ENCODE measurements at places on chromosomes 4 and X. TPM values are rescaled to one million over a fixed set of nuclear protein-coding genes. Genes with fewer than 3 reads are reported as not detected.

- DNase-seq = no peak
Observed at GRCh38 chr4:7336067-7336569, 98.6 kb downstream of the PSAPL1 start.

GRCh38 chrX:14616301-14616700 lies 87.0 kb downstream of the GLRA2 start:
- DNase-seq = no peak

DNA sequence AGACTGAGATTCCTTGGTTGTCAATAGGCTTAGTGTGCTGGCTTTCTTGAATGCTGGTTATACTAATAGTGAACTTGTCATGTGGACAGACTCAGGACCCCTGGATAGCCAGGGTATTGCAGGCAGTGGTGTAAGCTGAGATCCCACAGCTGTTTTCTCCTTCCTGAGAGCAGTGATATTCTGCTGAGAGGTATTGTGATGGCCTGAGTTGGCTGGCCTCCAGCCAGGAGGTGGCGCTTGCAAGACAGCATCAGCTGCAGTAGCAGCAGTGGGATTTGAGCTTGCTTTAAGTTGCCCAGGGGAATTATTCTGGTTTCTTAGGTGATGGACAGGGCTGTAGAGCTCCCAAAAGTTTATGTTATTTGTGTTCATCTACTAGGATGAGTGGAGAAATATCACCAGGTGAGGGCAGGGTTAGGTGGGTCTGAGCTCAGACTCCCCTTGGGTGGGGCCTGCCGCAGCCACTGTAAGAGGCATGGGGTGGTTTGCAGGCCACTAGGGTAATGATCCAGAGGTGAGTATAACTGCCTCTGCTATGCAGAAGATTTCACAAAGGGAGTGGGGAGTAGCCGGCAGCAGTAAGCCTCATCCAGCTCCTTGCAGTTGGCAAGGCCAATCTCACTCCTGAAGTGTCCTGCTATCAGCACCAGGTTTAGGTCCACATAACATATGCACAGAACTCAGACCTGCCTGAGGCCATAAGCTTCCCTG lies 66.2 kb downstream of the IL15 start:
- DNase-seq = no peak

The GPRASP1 gene
- polyA plus RNA-seq = not detected

GRCh38 chr4:26217961-26218676 lies 102.7 kb upstream of the RBPJ start:
- DNase-seq = no peak

The GRXCR1 gene
- polyA plus RNA-seq = not detected

The ARSD gene
- 5.8 TPM for polyA plus RNA-seq

GRCh38 chr4:152847376-152847775 lies 67.6 kb downstream of the ARFIP1 start:
- DNase-seq = no peak

The CDK16 gene
- 6.4 TPM for polyA plus RNA-seq

- DNase-seq = no peak
Observed at GRCh38 chr4:163196926-163197480, 30.3 kb upstream of the NAF1 start.

The NIPAL1 gene
- polyA plus RNA-seq = not detected

DNA sequence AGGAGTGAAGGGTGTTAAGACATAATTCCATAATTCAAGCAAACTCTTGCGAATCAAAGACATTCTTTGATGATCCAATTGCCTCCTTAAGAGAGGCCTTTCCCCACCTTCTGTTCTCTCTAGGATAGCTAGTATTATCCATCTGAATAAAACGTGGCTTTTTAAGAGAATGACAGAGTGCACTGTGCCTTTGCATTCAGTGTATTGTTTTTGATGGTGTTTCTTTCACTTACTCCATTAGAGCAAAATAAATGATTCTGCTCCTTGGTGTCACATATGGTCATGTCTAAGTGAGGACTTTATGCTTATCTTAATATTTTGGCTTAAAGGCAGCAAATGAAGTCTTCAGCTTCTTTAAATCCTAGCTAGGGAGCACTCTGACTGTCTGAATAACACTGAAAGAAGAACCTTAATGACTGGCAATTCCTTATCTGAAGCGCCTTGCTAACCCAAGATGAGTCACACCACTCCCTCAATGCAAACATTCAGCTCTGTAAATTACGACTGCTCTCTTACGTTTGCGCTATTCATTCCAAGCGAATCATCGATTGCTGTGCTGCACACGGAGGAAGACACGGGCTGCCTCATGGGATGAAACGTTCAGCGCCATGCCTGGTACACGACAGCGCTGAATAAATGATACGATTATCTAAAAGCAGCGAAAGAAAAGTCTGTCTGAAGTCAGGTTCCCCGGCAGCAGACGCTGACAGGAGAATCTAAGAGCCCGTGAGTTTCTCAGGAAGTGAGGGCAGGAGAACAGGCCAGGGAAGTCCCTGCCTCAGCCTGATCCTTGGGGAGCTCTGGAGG lies 35.1 kb upstream of the GEMIN8 start:
- DNase-seq = no peak

The MAGEE1 gene
- polyA plus RNA-seq = 4.1 TPM

DNA sequence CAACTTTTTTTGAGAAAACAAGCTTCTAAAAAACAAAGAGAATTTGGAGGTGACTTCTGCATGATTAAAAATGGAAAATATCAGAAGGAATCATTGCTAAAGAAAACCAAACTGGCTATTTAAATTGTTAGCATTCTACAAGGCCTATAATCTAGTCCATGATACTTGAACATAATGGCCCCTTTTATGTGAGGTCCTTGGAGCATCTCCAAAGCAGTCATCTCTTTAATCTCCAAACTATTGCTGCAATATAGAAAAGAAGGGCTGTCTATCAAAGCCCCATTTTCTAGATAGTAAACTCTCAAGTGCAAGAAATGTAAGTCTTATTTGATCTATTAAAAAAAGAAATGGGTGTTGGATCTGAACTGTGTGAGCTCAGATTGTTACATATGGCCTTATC lies 615.1 kb downstream of the CENPC start:
- DNase-seq = no peak

- no peak for DNase-seq
Observed at GRCh38 chr4:156539376-156539775, 432.2 kb downstream of the PDGFC start.

The FABP2 gene
- not detected for polyA plus RNA-seq

The CCDC149 gene
- not detected for polyA plus RNA-seq

The LIN54 gene
- polyA plus RNA-seq = 8.1 TPM

DNA sequence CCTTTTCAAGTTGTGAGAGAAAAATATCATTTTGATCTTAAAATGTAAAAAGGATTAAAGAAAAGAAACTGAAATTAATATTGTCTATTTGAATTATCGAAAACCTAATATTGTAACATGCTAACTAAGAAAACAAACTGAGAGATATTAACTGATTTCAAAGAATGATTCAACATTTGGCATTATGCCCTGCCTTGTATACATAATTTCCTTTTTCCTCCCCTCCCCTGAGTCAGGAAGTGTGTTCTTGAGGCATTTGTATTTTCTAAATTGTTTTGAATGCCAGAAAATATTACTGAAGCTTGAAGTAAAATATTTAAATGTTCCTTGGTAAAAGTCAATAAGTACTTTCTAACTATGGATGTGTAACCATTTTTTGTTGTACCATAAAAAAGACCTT lies 49.4 kb downstream of the RPS6KA3 start:
- DNase-seq = no peak

- no peak for DNase-seq
Observed at GRCh38 chr4:147542229-147542990, 61.5 kb downstream of the EDNRA start.

All from naive B cell (primary cell).